T-helper 22 cell (primary cell): ENCODE measurements at places on chromosomes 2 and 18.

DNA sequence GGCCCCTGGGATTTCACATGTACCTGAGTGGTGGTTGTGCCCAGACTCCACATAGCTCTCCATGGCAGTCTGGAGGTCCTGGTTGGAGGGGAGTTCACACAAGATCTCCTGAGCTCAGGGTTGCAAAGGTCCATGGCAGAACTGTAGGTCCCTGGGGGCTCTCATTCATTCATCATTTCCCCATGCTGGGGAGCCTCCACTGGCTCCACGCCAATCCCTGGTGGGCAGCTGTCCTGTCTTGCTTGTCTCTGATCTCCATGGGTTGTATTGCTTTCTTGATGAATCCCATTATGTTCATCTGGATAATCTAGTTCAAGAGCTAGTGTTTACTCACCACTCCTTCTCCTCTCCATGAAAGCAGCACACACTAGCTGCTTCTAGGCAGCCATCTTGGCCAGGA lies 42.4 kb downstream of the ZSWIM2 start:
- DNase-seq: no peak

GRCh38 chr2:8564475-8564874 lies 117.4 kb upstream of the ID2 start:
- DNase-seq: no peak

DNA sequence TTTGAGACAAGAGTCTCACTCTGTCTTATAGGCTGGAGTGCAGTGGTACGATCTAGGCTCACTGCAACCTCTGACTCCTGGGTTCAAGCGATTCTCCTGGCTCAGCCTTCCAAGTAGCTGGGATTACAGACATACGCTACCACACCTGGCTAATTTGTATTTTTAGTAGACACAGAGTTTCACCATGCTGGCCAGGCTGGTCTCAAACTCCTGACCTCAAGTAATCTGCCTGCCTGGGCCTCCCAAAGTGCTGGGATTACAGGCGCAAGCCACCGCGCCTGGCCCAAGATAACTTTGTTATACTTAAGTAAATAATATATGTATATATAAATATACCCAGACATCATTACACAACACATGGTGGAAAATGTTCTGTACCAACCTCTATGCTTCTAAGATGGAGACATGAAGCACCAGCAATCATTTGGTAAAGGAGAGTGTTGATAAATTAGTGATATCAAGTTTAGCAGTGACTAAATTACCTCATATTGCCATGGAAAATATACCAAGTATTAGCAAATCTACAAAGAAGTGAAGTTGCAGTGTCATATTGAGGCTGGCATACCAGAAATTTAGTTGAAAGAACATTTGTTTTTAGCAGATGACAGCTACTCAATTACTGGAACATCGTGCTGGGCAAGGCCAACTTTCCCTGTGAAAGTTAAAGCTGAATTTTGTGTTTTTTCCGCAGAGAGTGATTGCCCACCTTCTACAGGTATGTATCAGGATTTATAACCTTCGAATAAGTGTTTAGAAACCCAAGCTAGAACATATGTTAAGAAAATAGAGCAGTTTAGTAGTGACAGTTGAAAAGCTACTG lies 177.7 kb downstream of the MYCN start:
- no peak for DNase-seq

GRCh38 chr2:185507719-185508118 lies 230.9 kb upstream of the FSIP2 start:
- no peak for DNase-seq

GRCh38 chr2:37342591-37343220 lies 1.7 kb upstream of the QPCT start:
- DNase-seq: no peak

- DNase-seq: no peak
These were observed 187.7 kb downstream of the PRPF40A start for GRCh38 chr2:152529420-152530115.

- no peak for DNase-seq
These were observed 22.9 kb downstream of the EPAS1 start for GRCh38 chr2:46320141-46320567.

DNA sequence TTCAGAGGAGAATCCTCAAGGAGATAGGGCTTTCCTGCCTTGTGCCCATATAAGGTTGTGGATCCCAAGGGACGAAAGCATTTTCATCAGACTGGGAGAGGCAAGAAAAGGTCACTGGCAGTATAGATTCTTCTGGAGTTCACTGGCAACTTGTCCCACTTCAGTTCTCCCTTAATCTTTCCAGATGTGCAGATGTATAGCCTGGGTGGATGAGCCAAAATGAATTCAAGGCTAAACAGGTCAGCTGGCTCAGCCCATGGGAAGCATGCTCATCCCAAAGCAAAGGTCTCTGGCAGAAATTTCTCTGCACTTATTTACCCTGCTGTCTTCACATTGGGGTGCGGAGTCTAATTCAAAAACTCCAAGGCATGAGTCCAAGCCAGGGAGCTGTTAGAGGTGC lies 148.9 kb upstream of the TNP1 start:
- DNase-seq: no peak

DNA sequence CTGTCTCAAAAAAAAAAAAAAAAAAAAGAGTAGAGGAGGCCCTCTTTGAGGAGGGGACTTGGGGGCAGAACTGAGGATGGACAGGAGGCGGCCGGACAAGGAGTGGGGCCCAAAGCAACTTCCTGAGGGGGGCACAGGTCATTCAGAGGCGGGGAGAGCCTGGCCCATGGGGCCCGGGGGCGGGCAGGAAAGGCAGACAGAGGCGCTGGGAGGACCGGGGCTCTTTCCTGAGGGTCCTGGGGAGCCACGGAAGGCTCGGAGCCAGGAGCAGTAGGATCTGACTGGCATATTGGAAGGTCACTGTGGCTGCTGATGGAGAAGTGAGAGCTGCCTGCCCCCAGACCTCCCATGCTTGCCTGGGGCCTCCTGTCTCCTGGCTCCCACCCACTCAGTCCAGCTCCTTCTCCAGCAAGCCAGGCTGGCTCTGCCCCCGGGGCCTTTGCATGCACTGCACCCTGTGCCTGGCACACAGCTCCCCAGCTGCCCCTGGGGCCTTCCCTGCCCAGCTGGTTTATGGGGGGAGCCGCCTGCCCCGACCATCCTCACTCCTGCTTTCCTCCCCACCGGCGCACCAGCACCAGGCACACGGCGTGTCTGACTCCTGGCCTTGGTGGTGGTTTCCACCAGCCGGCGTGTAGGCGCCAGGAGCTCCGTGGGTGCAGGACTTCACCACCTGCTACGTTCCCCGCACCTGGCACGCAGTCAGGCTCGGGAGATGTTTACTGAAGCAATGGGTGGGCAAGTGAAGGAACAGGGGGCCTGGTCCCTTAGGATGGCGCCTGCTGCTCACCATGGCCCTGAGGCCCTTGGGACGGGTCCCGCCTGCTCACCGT lies 5.6 kb downstream of the ESPNL start:
- no peak for DNase-seq

GRCh38 chr2:26442707-26443106 lies 35.2 kb downstream of the OTOF start:
- no peak for DNase-seq

DNA sequence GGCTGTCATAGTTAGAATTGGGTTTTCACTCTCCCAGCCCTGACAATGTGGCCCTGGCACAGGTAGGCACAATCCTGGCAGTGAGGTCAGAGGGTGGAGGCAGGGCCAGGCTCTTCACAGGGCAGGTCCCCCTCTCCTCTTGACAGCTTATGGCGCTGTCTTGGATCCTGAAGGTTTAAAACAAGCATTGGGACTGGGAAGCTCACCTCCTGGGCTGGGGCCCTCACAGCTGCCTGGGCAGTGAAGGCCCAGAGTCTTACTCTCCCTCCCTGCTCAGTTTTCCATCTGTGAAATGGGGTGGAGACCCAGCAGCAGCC lies 23.3 kb downstream of the LBH start:
- DNase-seq: no peak

DNA sequence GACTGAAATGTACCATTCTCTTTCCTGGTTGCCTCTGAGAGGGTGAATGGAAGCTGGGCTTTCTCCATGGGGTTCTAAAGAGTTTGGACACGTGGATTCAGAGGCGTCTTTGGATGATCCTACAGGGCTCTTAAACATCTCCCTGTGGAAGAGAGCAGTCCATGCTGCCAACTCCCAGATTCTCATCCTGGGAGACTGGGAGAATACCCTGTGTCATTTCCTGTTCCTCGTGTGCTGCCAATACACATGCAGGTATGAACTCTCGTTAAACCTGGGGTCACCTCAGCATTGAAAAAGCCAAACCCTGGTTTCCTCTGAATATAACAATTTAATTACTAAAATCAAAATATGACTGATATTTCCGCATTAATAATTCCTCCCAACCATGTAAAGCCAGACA lies 73.3 kb upstream of the NT5C1B start:
- no peak for DNase-seq

- no peak for DNase-seq
These were observed 191.7 kb upstream of the ZC3H15 start for GRCh38 chr2:186294248-186294888.

- DNase-seq: no peak
These were observed 21.4 kb upstream of the PLEKHM3 start for GRCh38 chr2:208046686-208047085.

DNA sequence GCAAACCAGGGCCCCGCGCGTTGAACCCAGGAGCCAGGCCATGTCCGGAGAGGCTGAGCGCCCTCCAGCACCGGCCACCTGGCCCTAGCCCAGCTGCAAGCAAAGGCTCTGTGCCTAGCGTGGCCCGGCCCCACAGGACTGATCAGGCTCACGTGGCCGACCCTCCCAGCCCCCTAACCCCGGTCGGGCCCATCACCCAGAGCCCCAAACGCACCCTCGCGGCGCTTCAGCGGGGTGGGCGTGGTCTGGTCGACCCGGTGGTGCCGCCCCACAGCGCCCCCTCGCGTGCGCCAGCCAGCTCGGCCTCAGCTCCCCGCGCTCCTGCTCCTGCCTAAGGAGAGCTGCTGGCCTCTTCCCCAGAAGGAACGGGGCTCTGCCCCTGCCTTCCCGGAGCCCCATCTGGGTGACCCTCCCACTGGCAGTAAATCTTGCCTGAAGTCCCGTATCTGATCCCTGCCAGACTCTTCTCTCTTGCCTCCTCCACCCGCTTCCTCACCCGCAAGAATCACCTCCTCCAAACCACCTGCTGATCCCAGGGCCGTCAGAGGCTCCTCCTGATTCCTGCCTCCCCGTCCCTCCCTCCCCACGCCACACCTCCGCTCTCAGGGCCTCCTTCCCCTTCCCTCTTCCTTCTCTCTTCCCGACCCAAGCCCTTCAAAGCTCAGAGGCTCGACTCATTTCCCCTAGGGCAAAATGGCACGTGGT lies 12.3 kb upstream of the TEX51 start:
- no peak for DNase-seq

DNA sequence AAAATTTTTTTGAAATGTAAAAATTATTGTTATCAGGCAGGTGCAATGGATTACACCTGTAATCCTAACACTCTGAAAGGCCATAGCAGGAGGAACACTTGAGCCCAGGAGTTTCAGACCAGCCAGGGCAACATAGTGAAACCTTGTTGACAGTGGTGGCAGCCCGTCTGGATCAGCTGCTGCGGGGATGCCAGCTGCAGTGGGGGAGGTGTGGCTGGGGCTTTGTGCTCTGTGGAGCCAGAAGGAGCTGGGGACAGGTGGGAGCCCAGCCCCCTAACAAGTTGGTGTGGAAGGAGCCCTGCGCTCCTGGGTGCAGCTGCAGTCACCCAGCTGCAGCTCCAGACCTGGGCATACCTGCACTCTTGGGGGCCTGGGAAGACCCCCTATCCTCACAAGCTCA lies 182.4 kb upstream of the MC4R start:
- DNase-seq: no peak

GRCh38 chr2:115874427-115874826 lies 1432.0 kb downstream of the DPP10 start:
- DNase-seq: no peak

GRCh38 chr2:28565720-28566295 lies 69.9 kb downstream of the PLB1 start:
- no peak for DNase-seq

DNA sequence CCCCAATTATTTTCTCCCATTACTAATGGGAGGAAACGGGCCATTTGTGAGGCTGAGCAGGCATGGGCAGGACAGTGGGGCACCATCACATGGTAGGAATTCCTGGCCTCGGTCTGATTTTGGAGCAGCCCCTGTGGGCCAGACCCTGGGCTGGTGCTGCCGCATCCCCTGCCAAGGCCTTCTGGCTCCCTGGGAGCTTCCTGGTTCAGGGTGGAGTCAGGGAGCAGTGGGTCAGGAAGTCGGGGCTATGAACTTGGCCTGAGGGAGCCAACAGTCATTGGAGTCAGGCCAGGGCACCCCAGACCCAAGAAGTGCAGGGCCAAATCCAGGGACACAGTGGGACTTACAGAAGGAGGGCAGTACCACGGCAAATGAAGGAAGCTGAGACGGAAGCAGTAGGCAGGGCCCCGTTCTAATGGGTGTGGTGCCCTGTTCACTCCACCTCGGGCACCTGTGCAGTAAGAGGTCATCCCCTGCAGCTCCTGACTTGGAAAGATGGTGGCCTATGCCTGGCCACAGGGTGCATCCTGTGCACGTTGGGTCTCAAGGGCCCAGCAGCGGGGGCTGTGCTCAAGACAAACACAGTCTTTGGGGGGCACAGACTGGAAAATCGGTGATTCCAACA lies 328.1 kb downstream of the SMAD2 start:
- DNase-seq: no peak

GRCh38 chr2:1366546-1367134 lies 46.6 kb upstream of the TPO start:
- no peak for DNase-seq

- DNase-seq: no peak
These were observed 154.2 kb downstream of the DCDC2C start for GRCh38 chr2:3857576-3857975.

DNA sequence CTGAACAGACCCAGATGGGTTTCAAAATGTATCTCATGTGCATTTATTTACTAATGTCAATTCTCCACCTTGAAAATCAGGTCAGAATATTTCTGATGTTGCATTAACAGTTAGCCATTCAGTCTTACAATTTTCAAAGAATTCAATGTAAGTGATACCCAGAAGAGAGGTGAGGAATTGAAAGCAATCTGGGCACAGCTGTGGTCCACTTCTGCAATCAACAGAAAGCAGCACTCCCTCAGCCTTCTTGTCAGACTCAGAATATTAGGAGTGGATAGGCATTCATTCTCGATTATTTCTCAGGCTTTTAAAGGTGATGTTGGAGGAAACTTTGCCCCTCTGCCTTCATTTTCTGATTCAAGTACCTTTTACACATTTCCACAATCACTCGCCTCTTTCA lies 15.7 kb downstream of the CCL20 start:
- DNase-seq: no peak
